Smooth muscle cell of the umbilical artery (primary cell): ENCODE measurements at places on chromosomes 11 and 22. TPM values are rescaled to one million over a fixed set of nuclear protein-coding genes. Genes with fewer than 3 reads are reported as not detected.

Gene TYR
- total RNA-seq, result not detected in 2 replicates

Gene SELENOH
- total RNA-seq, result 50.6 and 113 TPM in 2 replicates

Gene PRRG4
- total RNA-seq, result under 0.01 and 0.09 TPM in 2 replicates

Gene UBASH3B
- 19.0 and 32.7 TPM in 2 replicates for total RNA-seq

Gene APLP2
- 407 and 433 TPM in 2 replicates for total RNA-seq

Gene FGF19
- total RNA-seq, result not detected in 2 replicates

Gene ARAP1
- 129 and 154 TPM in 2 replicates for total RNA-seq

Gene PSMA1
- 151 and 153 TPM in 2 replicates for total RNA-seq

Gene TUBA8
- total RNA-seq, result 0.18 TPM in 1 of 2 replicates, not detected in the other

Gene P4HA3
- total RNA-seq, result 116 and 240 TPM in 2 replicates

Gene LRRC55
- not detected in 2 replicates for total RNA-seq

Gene CHRNA10
- 0.59 and 0.88 TPM in 2 replicates for total RNA-seq
